SK-N-SH (cell line): ENCODE measurements at places on chromosomes 13 and 19.
A peak's percentile ranks its signal among the peaks of the same experiment; 100 is the strongest.

DNA sequence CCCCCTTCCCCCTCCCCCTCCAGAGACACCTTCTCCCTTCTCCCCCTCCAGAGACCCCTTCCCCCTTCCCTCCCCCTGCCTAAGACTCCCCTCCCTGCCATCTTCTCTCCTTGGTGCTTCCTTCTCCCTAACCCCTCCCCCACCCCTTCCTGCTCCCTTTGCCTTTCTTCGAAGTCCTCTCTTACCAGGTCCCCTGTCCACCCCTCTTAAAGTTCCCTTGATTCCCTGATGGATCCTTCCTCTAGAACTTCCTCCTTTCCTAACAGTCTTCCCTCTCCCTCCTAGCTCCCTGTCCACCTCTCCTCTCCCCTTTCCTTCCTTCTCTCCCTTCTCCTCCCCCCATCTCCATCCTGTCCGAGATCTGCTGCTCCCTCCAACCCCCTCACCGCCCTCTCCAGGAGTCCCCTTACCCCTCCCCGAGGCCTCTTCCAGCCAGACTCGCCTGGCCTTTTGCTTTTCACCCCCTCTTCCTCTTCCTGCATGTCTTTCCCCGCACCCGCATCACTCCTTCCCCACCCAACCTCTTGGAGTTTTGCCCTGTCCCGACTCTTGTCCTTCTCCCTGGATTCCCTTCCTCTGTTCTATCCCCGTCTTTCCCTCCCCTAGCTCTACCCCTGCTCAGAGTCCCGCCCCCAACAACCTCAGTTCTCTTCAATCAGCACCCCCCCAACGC is 3.1 kb downstream of the TNFSF9 start:
- H3K27ac ChIP-seq: no peak overlapping the region
- H3K27me3 ChIP-seq: peaks cover 15% of the 10 kb centered on the region; the same call in 1 of the 2 replicates
- H3K4me1 ChIP-seq: no peaks in the 10 kb centered on the region
- no peak overlapping the region for H3K4me3 ChIP-seq
- peaks cover 9% of the 10 kb centered on the region for H3K36me3 ChIP-seq

- no peak overlapping the region for H3K4me3 ChIP-seq
- H3K27me3 ChIP-seq: no peaks in the 10 kb centered on the region
- no peaks in the 10 kb centered on the region for H3K36me3 ChIP-seq
- no peak overlapping the region for H3K27ac ChIP-seq
- no peaks in the 10 kb centered on the region for H3K4me1 ChIP-seq
Measured at GRCh38 chr13:92260363-92260762, 861.9 kb downstream of the GPC5 start.

- peaks cover 8% of the 10 kb centered on the region for H3K36me3 ChIP-seq
- no peak overlapping the region for H3K4me3 ChIP-seq
- no peaks in the 10 kb centered on the region for H3K27me3 ChIP-seq
- no peak for DNase-seq
- H3K27ac ChIP-seq: no peak overlapping the region
Measured at GRCh38 chr13:50928659-50929462, 19.3 kb downstream of the RNASEH2B start.

DNA sequence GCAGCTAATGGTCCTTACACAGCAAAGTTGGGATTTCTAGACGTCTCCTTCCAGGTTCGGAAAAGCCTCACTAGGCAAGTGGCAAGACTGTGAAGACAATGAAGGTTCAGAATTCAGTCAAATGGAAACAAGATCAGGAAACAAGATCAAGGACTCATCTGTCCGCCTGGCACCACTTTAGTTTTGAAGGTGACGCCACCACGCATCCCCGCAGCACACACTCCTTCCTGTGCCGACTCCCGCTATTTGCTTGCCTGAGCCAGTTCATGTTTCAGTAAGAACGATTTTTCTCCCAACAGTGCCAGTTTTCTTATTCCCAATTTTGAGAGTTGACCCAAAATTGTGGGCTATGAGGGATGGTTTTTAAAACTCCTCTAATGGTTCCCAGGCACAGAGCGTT is 41.4 kb downstream of the MPHOSPH8 start:
- no peak for DNase-seq
- H3K4me3 ChIP-seq: no peak overlapping the region
- peaks cover 60% of the 10 kb centered on the region for H3K36me3 ChIP-seq
- H3K27ac ChIP-seq: no peak overlapping the region

DNA sequence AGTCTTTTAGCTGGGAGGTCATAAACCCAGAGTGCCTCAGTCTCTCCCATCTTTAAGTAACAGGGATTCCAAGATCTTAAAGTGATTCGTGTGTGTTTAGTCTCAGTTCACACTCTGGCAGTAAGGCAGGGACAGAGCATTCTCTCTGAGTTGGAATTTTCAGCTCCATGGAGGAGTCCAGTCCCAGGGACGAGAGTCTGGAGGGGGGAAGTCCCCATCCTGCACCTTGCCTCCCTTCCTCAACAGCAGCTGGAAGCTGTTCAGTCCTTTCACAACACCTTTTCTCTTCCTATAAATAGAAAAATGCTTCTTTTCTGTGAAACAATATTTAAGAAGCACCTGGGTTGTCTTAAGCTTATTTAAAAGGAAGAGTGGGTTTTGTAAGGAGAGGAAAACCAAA is 82.0 kb downstream of the KLF5 start:
- no peak overlapping the region for H3K4me3 ChIP-seq
- no peak for DNase-seq
- peaks cover 2% of the 10 kb centered on the region; the same call in 1 of the 2 replicates for H3K4me1 ChIP-seq

DNA sequence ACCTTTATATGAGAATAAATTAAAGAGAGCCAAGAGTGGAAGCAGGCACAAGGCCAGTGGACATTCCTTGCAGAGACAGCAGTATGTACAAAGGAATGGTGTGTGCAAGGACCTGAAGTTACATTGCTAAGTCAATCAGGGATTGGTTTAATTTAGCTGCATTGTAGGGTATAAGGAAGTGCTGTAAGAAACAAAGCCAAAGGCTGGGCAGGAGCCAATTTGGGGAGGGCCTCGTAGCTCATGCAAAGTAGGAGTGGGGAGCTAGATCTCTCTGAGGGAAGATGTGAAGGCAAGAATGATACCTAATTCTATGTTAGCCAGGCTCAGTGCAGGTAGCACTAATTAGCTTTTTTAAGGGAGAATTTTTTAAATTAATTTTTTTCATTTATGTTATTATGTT is 76.7 kb downstream of the SLAIN1 start:
- DNase-seq: no peak
- H3K36me3 ChIP-seq: no peaks in the 10 kb centered on the region
- no peaks in the 10 kb centered on the region for H3K27me3 ChIP-seq
- no peak overlapping the region for H3K27ac ChIP-seq
- H3K4me1 ChIP-seq: no peaks in the 10 kb centered on the region

GRCh38 chr13:37695200-37695599 is 96.6 kb upstream of the POSTN start:
- no peaks in the 10 kb centered on the region for H3K4me1 ChIP-seq
- no peak overlapping the region for H3K4me3 ChIP-seq
- DNase-seq: no peak
- H3K27ac ChIP-seq: no peak overlapping the region

- no peaks in the 10 kb centered on the region for H3K36me3 ChIP-seq
- no peaks in the 10 kb centered on the region for H3K27me3 ChIP-seq
- H3K27ac ChIP-seq: no peak overlapping the region
- DNase-seq: no peak
Measured at GRCh38 chr13:39998166-39998565, 342.7 kb downstream of the COG6 start.

DNA sequence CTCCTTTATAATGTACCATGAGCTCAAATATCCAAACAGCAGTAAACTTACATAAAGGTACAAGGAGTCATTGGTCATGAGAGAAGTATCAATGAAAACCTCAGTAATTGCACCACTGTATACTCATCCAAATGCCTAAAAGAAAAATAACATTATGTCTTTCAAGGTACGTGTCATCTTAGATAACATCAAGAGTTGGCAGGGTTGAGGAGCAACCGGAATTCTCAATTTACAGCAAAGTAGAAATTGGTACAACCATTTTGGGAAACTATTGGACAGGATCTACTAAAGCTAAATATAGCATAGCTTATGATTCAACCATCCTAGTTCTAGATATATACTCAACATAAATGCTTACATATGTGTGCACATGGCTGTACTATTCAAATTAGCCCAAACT is 502.8 kb downstream of the GPC6 start:
- H3K4me3 ChIP-seq: no peak overlapping the region
- peaks cover 13% of the 10 kb centered on the region; the same call in 1 of the 2 replicates for H3K4me1 ChIP-seq
- H3K27ac ChIP-seq: no peak overlapping the region
- H3K27me3 ChIP-seq: no peaks in the 10 kb centered on the region

DNA sequence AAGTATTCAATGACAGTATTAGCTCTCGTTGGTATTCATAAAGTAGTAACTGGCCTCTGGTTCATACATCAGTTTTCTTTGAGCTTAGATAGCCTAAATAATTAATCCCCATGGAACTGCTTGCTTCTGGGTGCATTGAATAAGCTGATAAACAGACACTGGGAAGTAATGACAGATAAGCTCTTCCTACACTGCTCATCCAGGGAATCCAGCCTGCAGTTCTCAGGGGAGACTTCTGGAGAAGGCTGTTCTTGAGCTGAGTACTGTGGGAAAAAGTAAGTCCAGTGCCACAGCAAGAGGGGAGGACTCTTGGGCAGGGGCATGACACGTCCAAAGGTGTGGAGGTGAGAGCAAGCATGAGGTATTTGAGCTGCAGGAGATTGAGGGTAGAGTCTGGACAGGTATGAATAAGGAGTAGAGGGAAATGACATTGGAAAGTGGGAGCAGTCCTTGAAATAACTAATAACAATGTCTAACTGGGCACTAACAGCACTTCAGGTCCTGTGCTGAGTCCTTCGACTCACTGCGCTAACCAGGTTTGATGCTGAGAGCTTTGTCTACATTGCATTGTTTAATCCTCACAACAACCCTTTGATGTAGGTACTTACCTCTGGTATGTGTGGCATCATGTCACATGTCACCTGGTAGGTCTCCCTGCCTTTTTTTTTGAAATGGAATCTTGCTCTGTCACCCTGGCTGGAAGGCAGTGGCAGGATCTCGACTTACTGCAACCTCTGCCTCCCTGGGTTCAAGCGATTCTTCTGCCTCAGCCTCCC is 7.2 kb downstream of the GARRE1 start:
- H3K36me3 ChIP-seq: no peaks in the 10 kb centered on the region; the same call in 1 of the 2 replicates
- no peak for DNase-seq
- no peaks in the 10 kb centered on the region for H3K27me3 ChIP-seq
- H3K27ac ChIP-seq: no peak overlapping the region

DNA sequence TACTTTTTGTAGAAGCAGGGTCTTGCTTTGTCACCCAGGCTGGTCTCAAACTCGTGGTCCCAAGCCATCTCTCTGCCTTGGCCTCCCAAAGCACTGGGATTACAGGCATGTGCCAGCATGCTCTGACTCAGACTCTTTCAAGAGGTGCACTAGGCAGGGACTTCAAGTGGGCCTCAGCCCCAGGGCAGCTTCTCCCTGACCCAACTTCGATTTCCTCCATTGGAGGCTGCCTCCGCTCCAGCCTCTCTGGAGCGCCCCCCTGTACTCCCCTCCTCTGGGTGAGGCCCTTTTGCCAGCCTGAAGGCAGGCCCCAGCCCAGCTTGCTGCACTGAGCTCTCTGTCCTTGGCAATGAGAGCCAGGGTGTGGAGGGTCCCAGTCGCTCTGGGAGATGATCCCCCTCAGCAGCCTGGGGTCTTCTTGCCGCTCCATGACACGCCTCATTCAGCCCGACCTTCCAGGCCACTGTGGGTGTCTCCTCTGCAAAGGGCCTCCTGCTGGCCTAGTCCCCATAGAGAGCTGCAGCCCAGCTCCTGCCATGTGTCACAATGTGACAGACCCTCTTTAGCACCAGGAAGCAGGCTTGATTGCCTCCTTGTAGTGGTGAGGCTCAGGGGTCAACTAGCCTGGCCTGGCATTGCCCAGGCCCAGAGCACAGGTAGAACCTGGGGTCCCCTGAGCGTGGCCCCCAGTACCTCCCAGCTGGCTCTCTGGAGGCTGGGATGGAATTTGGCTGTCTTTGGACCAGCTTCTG is 16.4 kb downstream of the CARM1 start:
- no peaks in the 10 kb centered on the region for H3K27me3 ChIP-seq
- no peak overlapping the region for H3K4me3 ChIP-seq
- H3K27ac ChIP-seq: no peak overlapping the region
- no peaks in the 10 kb centered on the region for H3K36me3 ChIP-seq
- peaks cover 9% of the 10 kb centered on the region; the same call in 1 of the 2 replicates for H3K4me1 ChIP-seq
- no peak for DNase-seq

- no peaks in the 10 kb centered on the region for H3K27me3 ChIP-seq
- no peak for DNase-seq
- no peak overlapping the region for H3K27ac ChIP-seq
- no peak overlapping the region for H3K4me3 ChIP-seq
- H3K4me1 ChIP-seq: no peaks in the 10 kb centered on the region
- no peaks in the 10 kb centered on the region for H3K36me3 ChIP-seq
Measured at GRCh38 chr19:8569066-8569771, 8.0 kb downstream of the MYO1F start.

GRCh38 chr19:43476606-43477005 is 11.2 kb upstream of the LYPD3 start:
- peaks cover 5% of the 10 kb centered on the region; the same call in 1 of the 2 replicates for H3K4me1 ChIP-seq
- no peak overlapping the region for H3K27ac ChIP-seq
- DNase-seq: no peak

DNA sequence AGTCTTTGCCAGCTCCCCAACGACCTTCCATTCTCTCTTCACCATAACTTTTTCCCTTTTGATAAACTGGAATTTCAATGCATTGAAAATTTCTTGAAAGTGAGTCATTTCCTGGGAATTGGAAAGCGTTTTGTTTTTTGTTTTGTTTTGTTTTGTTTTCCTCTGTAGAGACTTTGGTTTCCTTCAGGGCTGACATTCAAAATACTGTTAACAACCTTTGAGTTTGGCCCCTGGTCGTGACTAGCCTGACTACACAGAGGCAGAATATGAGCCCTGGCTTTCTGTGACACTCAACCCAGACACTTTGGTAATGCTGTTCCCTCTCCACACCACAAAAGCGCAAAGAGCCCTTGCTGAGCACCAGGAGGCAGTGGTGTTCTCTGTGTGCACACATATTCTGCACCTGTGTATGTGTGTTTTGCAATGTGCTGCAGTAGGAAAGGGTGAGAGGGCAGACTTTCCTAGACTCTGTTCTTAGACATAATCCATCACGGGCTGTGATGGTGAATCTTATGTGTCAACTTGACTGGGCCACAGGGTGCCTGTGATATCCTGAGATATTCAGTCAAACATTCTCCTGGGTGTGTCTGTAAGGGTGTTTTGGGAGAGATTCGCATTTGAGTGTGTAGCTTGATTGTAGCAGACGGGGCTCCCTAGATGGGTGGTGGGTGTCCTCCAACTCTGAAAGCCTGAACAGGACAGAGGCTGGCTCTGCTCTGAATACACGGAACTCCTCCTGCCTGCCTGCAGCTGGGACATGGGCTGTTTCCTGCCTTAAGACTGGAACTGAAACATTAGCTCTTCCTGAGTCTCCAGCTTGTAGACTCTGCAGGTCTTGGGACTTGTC is 29.5 kb upstream of the ANKRD10 start:
- H3K36me3 ChIP-seq: no peaks in the 10 kb centered on the region
- no peaks in the 10 kb centered on the region for H3K4me1 ChIP-seq
- no peaks in the 10 kb centered on the region; the same call in 1 of the 2 replicates for H3K27me3 ChIP-seq
- peak overlapping the region; percentile 37; the same call in 1 of the 2 replicates for H3K4me3 ChIP-seq
- H3K27ac ChIP-seq: no peak overlapping the region

- no peaks in the 10 kb centered on the region for H3K27me3 ChIP-seq
- H3K27ac ChIP-seq: no peak overlapping the region
- H3K4me3 ChIP-seq: no peak overlapping the region
- H3K36me3 ChIP-seq: no peaks in the 10 kb centered on the region
- no peak for DNase-seq
Measured at GRCh38 chr13:23636360-23636759, 66.1 kb downstream of the TNFRSF19 start.
